ENCODE measurements at places on chromosomes 1 and 21.

DNA sequence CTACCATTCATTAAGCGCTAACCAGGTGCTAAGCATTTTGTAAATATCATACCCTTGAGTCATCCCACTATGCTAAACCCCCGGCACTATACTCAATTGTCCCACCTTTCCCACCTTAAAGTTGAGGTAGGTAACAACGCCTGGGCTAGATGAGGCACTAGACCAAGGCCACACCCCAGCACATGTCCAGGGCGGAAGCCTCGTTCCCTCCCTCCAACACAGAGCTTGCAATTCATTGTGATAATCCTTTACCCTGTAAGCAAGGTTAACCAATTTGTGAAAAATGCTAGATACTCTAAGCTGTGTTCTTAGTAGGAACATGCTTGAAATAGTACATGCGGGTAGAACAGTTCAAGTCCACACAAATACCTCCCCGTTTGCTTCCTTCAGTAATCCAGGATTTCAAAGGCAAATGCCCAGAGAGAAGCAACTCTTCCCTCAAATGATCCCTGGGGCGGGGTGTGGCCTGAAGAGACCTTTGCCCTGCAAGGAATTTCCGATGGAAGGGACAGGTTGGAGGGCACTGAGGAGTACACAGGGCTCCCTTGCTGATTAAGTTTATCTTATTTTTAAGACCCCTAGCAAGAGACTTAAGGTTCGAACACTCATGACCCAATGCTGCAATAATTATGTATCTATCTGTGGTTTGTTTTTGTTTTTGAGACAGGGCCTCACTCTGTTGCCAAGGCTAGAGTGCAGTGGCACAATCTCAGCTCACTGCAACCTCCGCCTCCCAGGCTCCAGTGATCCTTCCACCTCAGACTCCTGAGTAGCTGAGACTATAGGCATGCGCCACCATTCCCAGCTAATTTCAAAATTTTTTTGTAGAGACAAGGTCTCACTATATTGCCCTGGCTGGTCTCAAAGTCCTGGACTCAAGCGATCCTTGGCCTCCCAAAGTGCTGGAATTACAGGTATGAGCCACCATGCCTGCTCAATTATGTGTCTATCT lies 2.6 kb downstream of the RSPH1 start:
- no peak for DNase-seq

GRCh38 chr21:38323721-38324531 lies 67.1 kb downstream of the KCNJ15 start:
- DNase-seq: no peak

DNA sequence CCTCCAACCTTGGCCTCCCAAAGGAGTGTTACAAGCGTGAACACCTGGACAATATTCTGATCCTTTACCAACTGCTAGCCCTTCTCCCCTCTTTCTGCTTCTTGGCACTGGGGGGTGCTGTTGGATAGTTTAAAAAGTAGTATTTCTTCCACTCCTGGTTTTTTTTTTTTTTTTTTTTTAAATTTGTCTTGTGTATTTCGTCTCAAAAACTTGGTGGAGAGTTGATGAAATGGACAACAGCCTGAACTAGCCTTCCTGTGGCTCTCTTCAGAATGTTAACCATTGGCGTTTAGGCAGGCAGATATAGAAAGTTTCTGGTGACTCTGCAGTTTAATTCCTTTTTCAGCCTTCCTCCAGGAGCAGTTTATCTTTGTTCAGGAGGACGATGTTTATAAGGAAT lies 69.7 kb upstream of the USP24 start:
- DNase-seq: peak; percentile 19

DNA sequence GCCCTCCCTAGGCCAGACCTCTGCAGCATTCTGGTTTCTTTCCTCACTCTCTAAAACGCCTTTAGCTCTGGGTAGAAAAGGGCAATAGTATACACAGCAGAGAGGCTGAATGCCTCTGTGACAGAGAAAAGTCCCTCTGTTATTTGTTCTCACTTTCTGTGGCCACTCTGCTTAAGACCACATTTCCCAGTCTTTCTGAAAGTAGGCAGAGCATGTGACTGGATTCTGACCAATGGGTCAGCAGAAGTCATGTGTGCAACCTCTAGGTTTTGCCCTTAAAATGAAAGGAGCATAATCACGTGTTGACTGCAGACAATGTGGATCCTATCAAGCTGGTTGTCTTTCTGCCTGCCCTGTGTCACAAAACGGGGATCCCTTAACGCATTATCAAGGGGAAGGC lies 79.7 kb upstream of the MARK1 start:
- DNase-seq: no peak

GRCh38 chr1:222109836-222110235 lies 367.9 kb upstream of the DUSP10 start:
- DNase-seq: no peak

GRCh38 chr1:206006946-206007345 lies 3.8 kb upstream of the RAB7B start:
- no peak for DNase-seq

GRCh38 chr1:201214461-201214860 lies 23.8 kb downstream of the IGFN1 start:
- no peak for DNase-seq

DNA sequence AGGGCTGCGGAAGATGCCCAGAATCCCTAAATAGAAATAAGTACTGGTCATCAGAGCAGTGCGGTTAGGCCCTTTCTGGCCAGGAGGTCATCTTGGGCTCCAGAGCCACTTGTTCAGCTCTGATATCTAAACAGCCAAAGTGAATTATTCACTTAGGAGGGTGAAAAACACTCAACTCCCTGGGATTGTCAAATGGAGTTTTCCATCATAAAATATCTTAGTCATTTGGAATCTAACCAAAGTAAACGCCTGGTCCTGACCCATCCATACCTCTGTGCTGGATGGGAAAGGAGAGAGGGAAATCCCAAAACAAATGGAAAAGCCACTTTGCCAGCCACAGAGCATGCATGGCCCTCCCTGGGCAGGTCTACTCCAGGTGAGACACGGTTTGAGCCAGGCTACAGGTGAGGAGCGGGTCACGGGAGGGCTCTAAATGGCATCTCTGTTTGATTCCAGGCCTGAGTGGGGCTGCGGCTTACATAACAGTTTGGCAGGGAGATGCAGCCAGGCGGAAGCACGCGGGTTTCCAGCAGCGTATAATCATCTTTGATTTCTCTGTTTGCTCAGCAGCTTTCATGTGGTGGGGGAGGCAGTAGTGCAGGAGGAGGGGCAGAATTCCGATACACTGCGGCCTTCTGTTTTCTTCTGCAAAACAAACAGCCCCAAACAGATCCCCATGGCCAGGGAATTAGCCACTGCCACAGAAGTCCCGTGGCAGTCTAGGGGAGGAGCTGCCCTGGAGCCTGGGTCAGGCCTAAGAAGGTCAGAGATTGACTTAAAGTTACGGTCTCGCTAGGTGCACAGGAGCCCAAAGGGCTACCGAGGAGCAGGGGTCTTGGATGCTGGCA lies 59.1 kb upstream of the ZNF648 start:
- no peak for DNase-seq

GRCh38 chr1:183590244-183591191 lies at the start of gene NCF2:
Gene NCF2 (minus strand): TSS chr1:183590459. CDS start chr1:183590329, 130 bp downstream.
- peak; percentile 18 for DNase-seq

- DNase-seq: peak; percentile 8
These were observed 836.1 kb upstream of the ADAMTS5 start for GRCh38 chr21:27802816-27803475.

- DNase-seq: no peak
These were observed 1.7 kb upstream of the AKT3 start for GRCh38 chr1:243851765-243852164.

Measured in stimulated activated CD4-positive, alpha-beta T cell treated with anti-CD3 and anti-CD28 coated beads, Interleukin-2, amount 100 ng/mL, for 48 hours (primary cell).